ENCODE measurements at places on chromosomes 3 and 15.

- peak; percentile 73 for DNase-seq
Measured at GRCh38 chr3:81502236-81502635, 259.2 kb downstream of the GBE1 start.

- DNase-seq = no peak
Measured at GRCh38 chr3:128242818-128243601, 89.7 kb downstream of the EEFSEC start.

DNA sequence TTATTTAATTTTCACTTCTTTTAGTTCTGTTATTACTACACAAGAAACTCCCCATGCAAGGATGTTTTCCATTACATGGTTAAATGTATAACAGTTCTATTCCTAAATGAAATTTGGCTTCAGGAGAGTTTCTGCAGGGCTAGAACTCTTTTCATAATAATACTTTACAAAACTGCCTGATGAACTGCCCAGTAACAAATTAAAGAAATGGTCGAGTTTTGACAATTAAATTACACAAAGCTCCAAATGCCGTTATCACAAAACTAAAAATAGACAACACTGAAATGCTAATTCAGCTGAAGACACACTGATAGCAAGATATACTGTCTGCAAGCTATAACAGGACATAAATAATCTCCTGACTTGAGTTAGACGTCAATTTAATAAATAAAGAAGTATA is 435.2 kb upstream of the CCDC54 start:
- DNase-seq = no peak

DNA sequence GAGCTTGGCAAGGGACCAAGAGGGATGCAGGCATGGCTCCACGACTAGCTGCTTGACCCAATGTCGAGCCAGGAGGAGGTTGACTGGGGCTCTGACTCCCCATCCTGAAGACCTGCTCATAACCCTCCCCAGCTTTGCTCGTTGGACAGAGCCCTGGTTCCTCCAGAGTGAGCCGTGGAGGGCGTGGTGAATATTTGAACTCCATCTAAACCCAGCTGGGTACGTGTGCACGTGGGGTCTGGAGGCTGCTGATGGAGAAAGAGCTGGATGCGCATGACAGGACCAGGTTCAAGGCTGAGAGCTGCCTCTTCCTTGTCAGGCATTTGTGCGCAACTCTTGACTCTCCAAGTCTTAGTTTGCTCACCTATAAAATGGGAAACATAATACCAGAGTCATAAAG is 282.8 kb downstream of the TLE3 start:
- DNase-seq = no peak

- no peak for DNase-seq
Measured at GRCh38 chr15:75651810-75652543, 4.3 kb downstream of the SNX33 start.

- no peak for DNase-seq
Measured at GRCh38 chr3:84825817-84826216, 133.0 kb upstream of the CADM2 start.

DNA sequence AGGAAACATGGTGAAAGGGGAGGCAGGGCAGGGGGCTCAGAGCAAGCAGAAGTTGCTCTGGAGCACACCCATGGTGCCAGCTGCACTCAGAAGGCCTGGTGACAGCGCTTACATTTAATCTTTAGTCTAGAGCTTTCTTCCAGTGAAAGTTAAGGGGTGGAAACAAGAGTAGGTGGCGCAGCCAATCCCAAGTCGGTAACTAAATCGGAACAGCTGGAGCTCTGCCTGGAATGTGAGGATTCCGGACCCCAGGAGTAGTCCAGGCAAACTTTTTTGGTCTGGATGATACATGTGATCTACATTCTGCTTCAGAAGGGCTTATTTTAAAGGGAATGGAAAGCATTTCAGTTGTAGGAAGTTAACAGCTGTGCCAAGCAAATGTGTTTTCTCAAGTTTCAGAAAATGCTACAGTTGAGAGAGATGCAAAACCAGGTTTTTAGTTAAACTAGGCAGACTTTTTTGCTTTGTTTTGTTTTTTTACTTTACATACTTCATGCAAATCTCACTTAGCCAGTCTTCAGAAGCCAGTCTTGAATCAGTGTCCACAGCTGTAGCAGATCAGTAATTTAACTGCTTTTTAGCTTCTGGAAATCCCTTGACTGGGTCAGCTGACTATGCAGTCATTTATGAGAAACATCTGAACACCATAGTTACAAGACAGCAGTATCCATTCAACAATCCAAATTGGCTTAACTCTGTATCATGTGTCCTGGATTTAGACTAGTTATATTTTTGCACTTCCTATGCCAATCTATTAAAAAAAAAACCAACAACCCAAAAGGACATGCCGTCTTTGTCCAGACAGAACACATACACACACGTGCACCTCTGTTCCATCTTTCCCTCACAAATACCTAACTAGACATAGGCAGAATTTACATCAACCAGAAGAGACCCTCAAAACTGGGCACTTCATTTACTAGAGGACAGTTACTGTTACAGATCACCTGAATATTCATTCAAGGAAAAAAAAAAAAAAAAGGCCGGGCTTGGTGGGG is 33.2 kb downstream of the ZNF106 start:
- DNase-seq = peak; percentile 96

- DNase-seq = no peak
Measured at GRCh38 chr3:134992586-134992985, 197.5 kb downstream of the EPHB1 start.

GRCh38 chr3:155154255-155154654 is 74.1 kb downstream of the MME start:
- no peak for DNase-seq

GRCh38 chr3:73868688-73869315 is 244.1 kb upstream of the PDZRN3 start:
- peak; percentile 77 for DNase-seq

- DNase-seq = no peak
Measured at GRCh38 chr3:66178206-66178605, 42.6 kb upstream of the SLC25A26 start.

GRCh38 chr3:150721285-150722130 is 17.8 kb upstream of the ERICH6 start:
- DNase-seq = peak; percentile 88

DNA sequence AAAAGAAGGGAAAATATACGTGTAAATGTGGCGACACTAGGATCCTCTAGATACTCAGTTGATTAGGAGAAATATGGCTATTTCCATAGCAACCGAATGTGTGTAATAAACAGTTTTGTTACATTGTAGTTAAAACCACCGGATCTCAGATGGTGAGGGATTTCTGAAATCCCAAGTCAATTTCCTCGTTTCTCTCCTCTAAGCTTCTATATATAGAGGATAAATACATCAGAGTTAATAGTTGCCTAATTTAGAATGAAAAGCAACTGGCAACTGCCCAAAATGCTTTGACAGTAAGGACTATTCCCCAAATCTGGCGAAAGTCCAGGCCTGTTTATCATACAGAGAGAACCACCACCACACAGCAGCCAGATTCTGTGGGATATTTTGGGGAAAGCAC is 112.6 kb downstream of the GABRB3 start:
- no peak for DNase-seq

GRCh38 chr3:48233542-48233941 is 7.4 kb upstream of the ZNF589 start:
- DNase-seq = no peak

DNA sequence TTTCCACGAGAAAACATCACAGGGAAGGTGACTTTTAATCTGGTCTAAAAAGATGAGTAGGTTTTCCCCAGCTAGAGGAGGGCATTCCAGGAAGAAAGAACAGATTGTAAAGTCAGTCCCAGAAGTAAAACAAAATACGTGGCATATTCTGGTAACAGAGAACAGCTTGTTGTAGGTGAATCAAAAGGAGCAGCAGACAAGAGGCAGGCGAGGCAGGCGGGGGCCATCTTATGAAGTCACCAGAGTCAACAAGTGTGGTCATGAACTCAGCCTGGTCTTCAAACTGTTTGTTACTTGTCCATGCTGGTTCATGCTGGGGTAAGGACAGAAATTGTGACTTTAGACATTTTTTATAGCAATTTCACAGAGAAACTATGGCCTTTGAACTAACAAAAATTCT is 4.0 kb upstream of the POPDC2 start:
- no peak for DNase-seq

- DNase-seq = peak; percentile 96
Measured at GRCh38 chr15:89243691-89244573, at the start of gene FANCI. TSS of gene FANCI (plus strand) at chr15:89243979. CDS start at chr15:89247648, 3,669 bp downstream.

DNA sequence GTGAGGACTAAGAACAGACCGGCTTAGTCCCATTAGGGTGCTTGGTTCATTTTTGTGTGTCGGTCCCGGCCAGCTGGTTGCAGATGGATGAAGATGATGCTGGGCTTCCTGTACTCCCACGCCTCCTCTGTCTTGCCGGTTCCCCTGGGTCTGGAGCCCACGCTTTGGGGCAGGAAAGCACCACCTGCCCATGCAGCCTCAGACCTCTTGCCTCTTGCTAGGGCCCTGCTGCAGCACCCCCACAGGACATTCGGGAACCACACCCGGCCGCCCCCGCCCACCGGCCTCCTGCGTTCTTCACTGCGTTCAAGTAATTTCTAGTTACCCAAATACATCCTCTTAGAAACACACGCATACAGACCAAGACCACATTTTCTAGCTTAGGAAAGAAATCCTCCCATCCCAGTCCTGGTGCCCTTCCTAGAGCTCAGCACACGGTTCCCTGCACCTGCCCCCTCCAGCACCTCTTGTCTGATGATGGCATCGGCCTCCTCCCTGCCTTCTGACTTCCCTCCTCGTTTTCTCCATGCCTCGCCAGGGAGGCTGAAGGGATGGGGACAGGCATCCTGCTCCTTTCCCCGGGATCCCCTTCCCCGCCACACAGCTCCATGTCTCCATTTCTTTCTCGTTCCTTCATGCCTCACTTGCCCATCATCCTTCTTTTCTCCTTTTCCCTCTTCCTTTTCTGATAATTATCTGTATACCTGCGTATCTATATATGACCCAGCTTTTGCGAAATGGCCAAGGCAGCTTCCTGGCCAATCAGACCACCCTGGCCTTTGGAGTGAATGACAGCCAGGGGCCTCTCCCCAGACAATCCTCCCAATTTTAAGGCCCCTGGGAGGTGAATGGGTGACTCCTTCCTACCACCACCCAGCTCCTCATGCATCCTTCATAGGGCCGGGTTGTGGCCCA is 30.9 kb downstream of the FAM3D start:
- DNase-seq = no peak

GRCh38 chr15:94740469-94740868 is 509.1 kb downstream of the MCTP2 start:
- no peak for DNase-seq

GRCh38 chr3:185728630-185729336 is 96.1 kb downstream of the IGF2BP2 start:
- DNase-seq = peak; percentile 69

DNA sequence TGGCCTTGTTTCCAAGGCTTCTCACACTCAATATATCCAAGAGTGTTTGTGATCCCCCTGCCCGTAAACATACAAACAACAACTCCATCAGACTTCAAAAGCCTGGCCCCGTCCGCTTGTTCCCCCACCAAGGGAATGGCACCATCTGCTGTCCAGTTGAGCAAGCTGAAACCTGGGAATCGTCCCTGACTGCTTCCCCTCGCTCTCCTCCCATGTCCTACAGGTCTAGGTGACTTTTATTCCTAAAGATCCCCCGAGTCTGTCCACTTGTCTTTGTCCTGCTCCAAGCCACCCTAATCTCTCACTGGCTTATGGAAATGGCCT is 27.9 kb upstream of the FAM174B start:
- DNase-seq = peak; percentile 48

DNA sequence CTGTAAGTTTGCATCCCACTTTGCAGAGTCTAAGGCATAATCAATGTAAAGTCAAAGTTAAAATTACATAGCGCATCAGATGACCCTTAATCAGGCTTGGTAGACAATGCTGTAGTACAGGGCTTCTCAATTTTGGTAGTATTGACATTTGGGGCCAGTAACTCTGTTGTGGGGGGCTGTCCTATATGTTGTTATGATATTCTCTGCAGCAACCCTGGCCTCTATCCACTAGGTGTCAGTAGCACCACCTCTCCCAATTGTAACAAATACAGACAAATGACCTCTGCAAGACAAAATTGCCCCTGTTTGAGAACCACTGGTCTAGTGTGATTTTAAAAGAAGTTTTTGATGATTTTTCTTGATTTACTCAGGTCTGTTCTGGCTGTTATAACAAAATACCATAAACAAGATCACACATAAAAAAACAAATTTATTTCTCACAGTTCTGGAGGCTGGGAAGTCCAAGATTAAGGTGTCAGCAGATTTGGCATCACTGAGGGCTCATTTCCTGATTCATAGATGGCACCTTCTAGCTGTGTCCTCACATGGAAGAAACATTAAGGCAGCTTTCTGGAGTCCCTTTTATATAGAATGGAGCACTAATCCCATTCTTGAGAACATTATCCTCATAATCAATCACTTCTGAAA is 37.6 kb upstream of the SLC9A9 start:
- peak; percentile 54 for DNase-seq

- no peak for DNase-seq
Measured at GRCh38 chr3:65181391-65181871, 493.6 kb upstream of the ADAMTS9 start.

- no peak for DNase-seq
Measured at GRCh38 chr15:85025516-85026251, 44.0 kb downstream of the PDE8A start.

- DNase-seq = no peak
Measured at GRCh38 chr3:123347691-123348264, 101.1 kb downstream of the ADCY5 start.
